Activated CD8-positive, alpha-beta memory T cell treated with anti-CD3 and anti-CD28 coated beads for 36 hours (primary cell): ENCODE measurements at places on chromosomes 2 and 18. TPM values are rescaled to one million over a fixed set of nuclear protein-coding genes. Genes with fewer than 3 reads are reported as not detected.

IL18R1 gene
- 25.1 TPM for total RNA-seq

CDKL4 gene
- total RNA-seq, result 0.27 TPM

CFC1 gene
- total RNA-seq, result not detected

SRD5A2 gene
- total RNA-seq, result 0.04 TPM

ATG4B gene
- total RNA-seq, result 85.3 TPM

SCN7A gene
- total RNA-seq, result not detected

FMNL2 gene
- 0.93 TPM for total RNA-seq

STPG4 gene
- 0.23 TPM for total RNA-seq

ASAP2 gene
- total RNA-seq, result 0.08 TPM

IL37 gene
- total RNA-seq, result not detected

TUBB8B gene
- total RNA-seq, result not detected

MAPK4 gene
- not detected for total RNA-seq

HOXD9 gene
- total RNA-seq, result not detected

TMEM169 gene
- 0.48 TPM for total RNA-seq
